ENCODE measurements at places on chromosomes 3 and 15.
A peak's percentile ranks its signal among the peaks of the same experiment; 100 is the strongest.

GRCh38 chr3:23442598-23443383 lies 239.7 kb downstream of the UBE2E2 start:
- no peak for DNase-seq

DNA sequence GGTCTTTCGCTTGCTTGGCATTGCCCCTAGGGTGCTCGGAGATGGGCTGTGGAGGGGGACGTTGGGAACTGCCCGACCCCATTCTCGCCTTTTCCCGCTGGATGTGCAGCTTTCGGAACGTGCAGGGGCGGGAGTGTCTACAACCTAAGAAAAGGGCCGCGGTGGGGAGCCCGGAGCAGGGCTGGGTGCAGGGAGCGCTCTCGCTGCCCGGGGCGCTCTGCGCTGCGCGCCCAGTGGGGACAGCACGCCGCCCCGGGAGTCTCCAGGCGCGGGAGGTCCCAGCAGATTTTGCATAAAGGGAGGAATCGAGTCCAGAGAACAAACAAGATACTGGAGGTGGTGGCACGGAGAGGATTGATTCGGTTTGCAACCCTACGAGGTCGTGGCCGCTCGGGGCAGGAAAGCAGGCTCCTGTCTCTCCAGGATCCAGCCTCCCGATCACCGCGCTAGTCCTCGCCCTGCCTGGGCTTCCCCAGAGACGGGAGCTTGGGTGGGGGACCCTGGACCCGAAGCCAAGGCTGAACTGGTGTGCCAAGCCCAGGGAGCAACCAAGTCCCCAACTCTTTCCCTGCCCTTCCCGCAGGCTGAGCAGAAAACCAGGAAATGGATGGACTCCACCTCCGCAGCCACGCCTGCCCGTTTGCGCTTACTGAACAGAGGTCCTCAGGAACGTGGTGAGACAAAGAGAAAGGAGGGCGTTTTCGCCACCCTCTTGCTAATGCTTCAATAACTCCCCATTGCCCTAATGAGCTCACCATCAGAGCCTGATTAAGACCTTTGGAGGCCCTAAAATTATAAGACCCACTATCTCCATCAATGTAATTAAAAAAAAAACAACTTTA lies 59.7 kb downstream of the NOX5 start:
- no peak for DNase-seq

DNA sequence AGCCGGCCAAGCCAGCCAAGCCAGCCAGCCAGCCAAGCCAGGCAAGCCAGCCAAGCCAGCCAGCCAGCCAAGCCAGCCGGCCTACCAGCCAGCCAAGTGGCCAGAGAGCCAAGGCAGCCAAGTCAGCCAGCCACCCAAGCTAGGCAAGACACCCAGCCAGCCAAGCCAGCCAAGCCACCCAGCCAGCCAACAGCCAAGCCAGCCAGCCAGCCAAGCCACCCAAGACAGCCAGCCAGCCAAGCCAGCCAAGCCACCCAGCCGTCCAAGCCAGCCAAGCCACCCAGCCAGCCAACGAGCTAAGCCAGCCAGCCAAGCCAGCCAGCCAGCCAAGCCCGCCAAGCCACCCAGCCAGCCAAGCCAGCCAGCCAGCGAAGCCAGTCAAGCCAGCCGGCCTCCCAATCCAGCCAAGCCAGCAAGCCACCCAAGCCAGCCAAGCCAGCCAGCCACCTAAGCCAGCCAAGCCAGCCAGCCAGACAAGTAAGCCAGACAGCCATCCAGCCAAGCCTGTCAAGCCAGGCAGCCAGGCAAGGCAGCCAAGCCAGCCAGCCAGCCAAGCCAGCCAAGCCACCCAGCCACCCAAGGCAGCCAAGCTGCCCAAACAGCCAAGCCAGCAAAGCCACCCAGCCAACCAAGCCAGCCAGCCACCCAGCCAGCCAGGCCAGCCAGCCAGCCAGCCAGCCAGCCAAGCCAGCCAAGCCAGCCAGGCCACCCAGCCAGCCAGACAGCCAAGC lies 200.5 kb downstream of the GOLGA6L6 start:
- peak; percentile 72 for DNase-seq

DNA sequence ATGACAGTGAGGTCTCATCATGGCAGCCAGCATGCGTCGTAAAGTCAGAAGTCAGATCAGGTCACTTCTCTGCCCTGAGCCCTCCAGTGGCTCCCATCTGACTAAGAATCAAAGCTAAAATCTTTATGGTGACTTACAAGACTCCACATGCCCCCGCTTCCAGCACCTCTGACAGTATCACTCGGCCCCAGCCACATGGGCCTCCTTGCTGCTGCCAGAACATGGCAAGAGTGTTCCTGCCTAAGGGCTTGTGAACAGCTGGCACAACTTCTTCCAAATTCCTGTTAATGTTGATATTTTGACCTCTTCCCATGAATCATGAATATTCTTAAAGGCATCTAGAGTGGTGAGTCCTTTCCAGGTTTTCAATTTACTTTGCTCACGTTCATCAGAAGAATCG lies 20.5 kb downstream of the POLR2M start:
- no peak for DNase-seq

GRCh38 chr15:99956022-99956775 lies 223.0 kb upstream of the LYSMD4 start:
- peak; percentile 45 for DNase-seq

DNA sequence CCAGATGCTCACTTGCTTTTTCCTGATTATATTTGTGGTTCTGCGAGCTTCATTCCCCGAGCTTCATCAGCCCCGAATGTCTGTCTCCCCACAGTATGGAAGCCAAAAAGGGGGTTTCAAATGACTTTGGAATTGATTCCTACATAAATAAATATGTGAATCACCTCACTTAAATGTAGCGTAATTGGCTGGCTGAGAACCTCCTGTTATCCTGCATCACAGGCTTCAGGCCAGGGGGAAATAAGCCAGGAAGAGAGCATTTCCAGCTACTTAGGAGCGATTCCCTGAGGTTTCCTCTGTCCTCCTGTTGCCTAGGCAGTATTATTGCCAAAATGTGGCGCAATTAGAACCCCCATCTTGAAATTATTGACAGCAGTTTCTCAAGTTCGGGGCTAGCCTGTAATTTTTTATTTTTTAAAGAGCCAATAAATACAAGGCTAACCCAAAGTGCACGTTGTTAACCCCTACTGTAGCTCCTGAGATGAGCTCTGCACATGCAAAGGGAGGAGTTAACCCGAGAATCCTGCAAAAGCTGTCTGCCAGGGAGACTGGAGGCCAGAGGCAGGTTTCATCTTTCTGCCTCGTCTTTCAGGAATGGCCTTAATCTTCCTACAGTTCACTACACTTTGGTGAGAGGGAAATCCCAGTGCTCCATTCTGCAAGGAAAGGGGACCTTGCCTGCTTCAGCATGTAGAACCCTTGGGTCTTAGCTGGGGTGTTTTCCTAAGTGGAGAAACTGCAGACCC lies 148.2 kb downstream of the ADAMTS9 start:
- DNase-seq: no peak

DNA sequence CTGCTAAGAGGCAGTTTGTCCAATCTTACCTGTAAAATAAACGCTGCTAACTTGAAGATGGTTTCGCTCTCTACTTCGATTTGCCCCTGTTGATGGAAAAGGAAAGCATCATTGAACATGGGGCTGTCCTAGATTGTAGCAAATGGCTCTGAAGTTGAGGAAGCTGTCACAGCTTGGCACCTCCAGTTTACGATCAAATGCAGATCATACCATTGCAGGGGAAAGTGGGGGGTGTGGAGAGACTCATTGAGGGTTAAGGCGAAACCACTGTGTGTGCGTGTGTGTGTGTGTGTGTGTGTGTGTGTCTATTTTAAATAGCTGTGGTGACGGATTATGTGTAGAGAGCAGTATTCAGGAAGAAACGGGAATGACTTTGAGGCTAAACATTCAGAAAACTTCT lies 127.6 kb upstream of the LMOD3 start:
- DNase-seq: no peak

DNA sequence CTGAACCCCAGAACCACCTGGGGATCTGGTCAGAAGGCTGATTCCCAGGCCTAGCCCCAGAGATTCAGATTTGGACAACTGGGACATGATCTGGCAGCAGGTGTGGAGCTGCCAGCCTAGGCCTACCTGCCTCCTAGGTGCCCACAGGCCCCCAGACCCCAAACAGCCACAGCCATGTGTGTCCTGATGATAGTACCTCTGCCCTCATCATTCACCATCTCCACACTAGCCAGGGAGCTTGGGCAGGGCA lies 34.7 kb downstream of the HMCES start:
- DNase-seq: peak; percentile 56

DNA sequence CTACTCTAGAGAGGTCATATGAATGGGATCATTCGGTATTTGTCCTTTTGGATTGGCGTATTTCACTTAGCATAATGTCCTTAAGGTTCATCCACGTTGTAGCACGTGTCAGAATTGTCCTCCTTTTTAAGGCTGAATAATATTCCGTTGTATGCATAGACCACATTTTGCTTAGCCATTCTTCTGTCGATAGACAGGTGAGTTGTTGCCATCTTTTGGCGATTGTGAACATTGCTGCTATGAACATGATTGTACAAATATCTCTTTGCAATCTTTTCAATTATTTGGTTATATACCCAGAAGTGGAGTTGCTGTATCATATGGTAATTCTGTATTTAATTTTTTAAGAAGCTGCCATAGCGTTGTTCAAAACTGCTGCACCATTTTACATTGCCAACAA lies 52.4 kb upstream of the GOLGA8J start:
- DNase-seq: no peak

GRCh38 chr3:44506961-44507360 lies 29.5 kb upstream of the ZNF445 start:
- DNase-seq: no peak

DNA sequence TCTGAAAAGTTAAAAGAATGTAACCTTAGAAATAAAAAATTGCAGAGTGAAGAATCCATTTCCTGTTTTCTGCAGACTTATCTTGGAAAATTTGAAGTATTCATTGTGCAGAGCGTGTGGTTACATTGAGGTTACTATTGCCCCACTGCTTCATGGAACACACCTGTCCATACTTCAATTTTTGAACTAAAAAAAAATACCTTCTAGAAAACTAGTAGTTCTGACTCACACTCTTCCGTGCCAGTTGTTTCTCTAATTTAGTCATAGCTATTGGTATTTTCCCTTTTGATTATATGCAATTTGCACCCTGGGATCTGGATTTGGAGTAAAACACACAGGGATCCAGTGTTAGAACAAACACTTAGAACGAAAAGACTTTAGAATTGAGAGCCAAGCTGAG lies 111.8 kb upstream of the LYSMD4 start:
- no peak for DNase-seq

- no peak for DNase-seq
These were observed 131.7 kb downstream of the TNIK start for GRCh38 chr3:171328419-171329082.

GRCh38 chr3:129770604-129771003 lies 122.9 kb downstream of the TMCC1 start:
- DNase-seq: no peak

DNA sequence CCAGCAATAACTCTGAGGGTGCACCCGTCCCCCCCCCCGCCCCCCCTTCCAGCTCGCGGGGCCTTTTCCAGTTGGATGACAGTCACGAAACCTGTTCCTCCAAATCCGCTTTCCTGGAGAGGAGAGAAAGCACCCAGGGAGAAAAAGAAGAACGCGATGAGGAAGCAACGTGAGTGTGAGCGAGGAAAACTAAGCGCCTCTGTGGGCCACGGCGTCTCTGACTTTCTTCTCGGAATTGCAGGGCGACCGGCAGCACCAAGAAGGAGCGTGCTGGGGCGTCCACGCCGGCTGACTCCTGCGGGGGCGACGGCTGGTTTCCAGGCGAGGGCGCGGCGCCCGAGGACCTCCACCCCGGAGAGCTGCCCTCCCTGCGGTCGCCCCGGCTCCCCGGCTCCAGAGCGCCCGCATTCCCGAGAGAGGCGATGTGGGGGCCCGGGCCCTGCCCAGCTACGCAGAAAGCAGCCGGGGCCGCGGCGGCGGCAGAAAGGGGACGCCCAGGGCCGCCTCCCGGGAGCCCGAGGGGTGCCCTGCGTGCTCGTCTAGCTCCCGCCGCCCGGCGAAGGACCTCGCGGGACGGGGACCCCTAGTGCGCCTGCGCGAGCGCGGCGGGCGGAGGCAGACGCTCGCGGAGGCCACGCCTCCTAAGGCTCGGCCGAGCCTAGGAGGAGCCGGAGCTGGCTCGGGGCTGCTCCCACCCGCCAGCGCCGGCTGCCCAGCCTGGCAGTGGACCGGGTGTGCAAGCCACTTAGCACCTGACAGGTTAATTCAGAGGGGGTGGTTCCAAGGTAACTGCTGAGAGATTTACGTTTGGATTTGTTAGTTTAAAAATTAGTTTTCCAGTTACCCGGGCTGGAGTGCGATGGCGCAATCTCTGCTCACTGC lies 15.3 kb upstream of the ADIPOQ start:
- peak; percentile 94 for DNase-seq

All from activated CD8-positive, alpha-beta memory T cell treated with anti-CD3 and anti-CD28 coated beads for 24 hours (primary cell).